Urothelium cell line (cell line): ENCODE measurements at places on chromosomes 11 and 22.

DNA sequence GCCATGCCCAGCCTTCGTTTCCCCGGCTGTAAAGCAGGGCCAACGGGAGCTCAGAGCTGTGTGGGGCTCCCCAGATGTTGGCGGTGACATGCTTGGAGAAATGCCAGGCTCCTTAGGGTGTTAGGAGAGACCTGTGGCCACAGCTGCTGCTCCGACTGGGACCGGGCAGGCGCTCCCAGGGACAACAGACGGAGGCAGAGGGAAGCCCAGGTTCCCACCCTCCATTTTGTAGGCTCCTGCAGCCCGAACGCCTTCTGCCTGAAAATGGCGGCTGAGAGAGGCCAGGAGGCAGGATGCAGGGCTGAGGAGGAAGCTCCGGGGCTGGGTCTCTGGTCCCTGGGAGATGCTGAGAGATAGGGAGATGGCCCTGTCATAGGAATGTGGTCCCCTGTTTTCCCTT, 10.0 kb downstream of the CD6 start:
- DNase-seq: no peak

DNA sequence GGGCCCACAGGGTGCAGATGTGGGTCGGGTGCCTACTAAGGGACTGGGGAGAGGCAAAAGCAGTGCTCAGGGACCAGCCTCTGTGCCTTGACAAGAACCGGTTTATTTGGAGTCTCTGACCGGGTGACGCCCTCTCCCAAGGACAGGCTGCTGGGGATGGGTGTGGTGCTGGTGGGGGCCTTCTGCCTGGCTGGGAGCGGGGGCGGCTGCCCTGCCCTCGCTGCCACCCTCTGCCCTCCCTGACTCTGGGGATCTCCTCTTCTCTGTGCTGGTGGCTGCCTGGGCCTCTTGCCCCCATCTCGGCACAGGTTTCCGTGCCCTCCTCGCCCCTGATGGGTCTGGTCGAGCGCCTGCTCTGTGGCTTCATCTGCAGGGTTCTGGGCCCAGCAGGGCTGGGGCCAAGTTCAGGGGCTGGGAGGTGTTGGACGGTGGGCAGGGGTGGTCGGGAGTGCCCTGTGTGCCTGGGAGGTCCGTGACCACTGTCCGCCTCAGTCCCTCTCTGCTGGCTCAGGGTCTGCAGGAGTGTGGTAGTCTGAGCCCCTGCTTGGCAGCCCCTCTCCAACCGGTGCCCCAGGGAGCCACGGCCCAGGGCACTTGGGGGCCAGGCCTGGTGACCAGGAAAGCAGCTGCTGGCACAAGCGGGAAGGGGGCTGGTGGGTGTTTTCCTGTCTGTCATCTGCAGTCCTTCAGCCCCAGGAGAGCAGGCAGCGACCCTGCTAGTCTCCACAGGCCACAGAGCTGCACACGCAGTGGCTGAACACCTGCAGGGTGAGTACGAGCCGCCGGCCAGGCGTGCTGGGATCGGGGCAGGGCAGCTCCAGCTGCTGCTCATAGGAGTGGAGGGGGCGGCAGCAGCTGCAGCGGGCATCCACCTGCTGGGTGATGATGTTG, 23.5 kb downstream of the MUC6 start:
- no peak for DNase-seq

DNA sequence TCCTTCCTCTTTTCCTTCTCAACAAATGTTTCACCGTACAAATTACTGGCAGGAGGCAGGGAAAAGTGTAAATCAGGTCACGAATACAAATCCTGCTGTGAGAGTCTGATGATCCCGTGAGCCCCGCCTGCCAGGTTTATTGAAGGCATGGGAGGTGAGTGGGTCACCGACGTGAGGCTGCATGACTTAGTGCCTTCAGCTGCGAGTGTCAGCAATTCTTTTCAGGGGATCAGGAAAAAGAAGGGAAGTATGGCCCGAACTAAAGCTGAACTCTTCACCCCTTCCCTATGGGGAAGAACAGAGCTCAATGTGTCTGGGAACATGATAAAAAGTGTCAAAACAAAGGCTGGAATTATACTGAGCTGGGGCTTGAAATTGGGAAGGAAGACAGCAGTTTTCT, 166.2 kb downstream of the OPCML start:
- DNase-seq: no peak

DNA sequence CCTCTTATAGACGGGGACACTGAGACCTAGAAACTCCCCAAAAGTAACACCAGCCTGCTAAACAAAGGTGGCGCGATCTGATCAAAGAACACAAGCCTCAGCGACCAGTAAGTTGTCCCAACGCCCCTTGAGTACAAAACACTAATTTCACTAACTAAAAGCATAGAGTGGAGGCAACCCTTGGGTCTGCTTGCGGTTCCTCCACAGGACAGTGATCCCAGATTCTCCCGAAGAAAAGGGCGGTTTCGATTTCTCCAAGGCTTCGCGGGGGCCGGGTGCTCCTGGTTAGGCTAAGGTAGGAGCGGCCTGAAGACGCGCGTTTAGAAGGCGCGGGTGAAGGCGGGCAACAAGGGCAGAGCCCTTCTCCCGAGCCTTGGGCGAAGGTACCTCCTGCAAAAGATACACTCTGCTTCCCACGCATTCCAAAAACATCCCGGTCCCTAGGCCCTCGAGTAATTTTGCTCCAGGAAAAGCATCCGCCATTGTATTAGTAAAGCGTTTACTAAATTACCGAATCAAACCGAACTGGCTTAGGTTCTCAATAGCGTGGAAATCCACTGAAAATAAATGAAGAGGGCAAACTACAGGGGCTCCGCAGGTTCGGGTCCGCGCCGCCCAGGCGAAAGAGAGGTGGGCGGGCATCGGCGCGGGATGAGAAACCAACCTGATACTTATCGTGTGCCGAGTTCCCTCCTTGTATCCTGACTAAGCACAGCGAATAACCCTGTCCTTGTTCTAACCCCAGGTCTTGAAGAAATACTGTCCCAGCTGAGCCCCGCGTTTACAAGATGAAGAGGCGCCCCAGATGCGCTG, 2.0 kb downstream of the WT1 start:
- no peak for DNase-seq

DNA sequence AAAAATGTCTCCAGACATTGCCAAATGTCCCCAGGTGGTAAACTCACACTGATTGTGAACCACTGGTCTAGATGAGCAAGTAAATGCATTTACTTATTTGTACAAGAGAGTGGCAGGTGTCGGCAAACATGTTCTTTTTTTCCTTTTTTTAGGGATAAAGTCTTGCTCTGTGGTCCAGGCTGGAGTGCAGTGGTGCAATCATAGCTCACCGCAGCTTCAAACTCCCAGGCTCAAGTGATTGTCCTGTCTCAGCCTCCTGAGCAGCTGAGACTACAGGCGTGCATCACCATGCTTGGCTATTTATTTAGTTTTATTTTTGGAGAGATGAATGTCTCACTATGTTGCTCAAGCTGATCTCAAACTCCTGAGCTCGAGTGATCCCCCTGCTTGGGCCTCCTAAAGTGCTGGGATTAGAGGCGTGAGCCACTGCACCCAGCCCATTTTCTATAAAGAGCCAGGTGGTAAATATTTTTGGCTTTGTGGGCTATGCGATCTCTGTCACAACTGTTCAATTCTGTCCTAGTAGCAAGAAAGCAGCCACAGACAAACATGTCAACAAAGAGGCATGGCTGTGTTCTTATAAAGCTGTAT, 1.4 kb downstream of the VPREB1 start:
- no peak for DNase-seq

DNA sequence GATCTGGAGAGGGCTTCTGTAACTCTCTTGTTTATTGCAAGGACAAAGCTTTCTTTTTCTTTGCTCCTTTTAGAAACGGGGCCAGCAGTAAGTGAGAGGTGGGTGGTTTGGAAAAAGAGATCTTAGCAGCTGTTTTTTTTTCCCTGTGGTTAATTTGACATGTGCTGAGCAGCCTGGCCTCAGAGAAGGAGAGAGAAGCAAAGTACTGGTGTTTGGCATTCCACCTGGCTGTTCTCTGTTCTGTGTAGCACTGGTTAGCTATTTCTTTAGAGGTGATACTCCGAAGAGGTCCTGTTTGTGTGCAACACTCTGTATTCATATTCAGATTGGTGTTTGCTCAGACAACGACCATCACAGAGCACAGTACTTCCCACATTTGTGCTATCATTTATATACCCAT, 80.8 kb upstream of the SORL1-AS1 start:
- no peak for DNase-seq

GRCh38 chr22:49934891-49935557, 16.6 kb downstream of the CRELD2 start:
- DNase-seq: peak; percentile 78

DNA sequence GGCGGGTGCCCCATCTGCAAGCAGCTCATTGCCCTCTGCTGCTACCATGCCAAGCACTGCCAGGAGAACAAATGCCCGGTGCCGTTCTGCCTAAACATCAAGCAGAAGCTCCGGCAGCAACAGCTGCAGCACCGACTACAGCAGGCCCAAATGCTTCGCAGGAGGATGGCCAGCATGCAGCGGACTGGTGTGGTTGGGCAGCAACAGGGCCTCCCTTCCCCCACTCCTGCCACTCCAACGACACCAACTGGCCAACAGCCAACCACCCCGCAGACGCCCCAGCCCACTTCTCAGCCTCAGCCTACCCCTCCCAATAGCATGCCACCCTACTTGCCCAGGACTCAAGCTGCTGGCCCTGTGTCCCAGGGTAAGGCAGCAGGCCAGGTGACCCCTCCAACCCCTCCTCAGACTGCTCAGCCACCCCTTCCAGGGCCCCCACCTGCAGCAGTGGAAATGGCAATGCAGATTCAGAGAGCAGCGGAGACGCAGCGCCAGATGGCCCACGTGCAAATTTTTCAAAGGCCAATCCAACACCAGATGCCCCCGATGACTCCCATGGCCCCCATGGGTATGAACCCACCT, 28.0 kb upstream of the L3MBTL2 start:
- no peak for DNase-seq

- no peak for DNase-seq
These were observed 5.5 kb downstream of the PHRF1 start for GRCh38 chr11:581752-582151.

DNA sequence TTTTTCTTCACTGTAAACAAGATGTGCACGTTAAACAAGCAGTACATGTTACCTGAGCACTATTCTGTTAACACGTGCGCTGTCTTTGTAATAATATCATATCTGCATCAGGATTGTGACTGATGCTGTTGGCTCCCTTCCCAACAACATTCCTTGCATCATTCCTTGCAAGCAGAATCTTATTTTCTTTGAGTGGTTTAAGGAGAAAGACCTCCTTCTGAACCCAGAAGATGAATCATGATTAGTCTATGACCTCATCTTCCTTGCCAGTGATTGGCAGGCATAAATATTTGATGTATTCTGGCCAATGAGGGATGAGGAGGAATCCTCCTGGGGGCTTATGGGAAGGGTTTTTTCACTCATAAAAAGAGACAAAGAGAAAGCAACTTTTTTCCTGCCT, 46.2 kb downstream of the C11orf71 start:
- peak; percentile 84 for DNase-seq

DNA sequence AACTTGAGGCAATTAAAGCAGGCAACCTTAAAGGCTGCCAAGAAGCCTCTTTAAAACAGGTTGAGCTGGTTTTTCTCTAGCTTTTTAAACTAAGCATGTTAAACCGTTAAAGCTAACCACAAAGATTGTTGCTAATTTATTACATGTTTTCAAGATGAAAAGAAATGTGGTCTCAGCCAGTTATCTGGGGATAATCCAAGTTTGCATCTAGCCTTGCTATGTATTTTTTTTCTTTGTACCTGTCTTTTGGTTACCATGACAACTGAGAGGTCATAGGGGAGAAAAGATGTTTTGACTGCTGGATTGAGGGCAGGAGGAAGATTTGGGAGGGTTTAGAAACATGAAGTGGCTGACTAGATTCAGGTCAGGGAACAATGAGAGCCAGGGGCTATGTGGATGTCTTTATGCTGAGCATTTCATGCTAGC, 19.2 kb upstream of the PGM2L1 start:
- peak; percentile 17 for DNase-seq

GRCh38 chr22:39685336-39686177, 115.0 kb downstream of the CACNA1I start:
- DNase-seq: no peak

DNA sequence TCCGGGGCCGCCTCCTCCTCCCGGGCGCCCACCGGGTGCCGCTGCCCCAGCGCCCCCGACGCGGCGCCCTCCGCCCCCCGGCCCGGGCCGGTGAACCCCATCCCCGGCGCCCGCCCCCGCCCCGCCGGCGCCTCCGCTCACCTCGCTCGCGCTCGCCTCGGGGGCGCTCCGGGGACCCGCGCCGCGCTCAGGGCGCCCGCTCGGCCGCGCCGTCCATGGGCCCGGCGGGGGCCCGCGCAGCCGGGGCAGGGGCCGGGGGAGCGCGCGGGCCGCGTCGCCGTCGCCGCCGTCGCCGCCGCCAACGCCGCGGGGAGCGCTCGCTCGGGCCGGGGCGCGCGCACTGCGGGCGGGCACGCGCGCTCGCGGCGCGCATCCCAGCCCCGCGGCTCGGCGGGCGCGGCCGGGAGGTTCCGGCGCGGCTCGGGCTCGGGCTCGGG, 293 bp downstream of the DUSP8 start:
- DNase-seq: no peak

GRCh38 chr11:110243791-110244190, 52.6 kb downstream of the RDX start:
- no peak for DNase-seq

GRCh38 chr11:7964261-7964660, 986 bp downstream of the NLRP10 start:
- DNase-seq: no peak

- DNase-seq: no peak
These were observed 90.2 kb upstream of the ISX start for GRCh38 chr22:34975721-34976120.

DNA sequence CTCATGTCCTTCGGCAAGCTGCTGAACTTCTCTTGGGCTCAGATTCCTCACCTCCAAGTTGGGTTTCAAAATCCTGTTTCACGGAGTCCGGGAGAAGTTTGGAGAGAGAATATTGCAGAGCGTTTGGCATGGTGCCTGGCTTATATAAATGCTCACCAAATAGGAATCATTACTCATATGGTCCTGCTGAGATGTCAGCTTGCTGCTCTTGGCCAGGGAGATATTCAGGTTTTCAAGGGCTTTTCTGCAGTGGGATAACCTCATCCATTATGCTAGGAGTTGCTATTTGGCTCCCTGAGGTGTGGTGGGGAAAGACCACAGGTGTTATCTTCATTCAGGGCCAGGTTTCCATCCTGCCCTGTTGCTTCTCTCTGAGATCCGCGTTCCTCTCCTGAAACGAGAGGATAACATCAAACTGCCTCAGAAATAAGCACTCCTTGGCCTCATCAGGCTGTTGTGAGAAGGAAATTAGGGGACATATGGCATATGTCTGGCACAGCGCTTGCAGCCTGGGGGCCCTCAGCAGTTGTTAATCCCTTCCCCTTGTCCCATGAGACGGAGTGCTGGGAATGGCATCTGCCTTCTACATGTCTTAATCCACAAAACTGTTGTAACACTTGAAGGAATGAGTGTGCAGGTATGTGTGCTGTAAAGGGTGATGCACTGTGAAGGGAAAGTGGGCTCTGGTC, 29.9 kb upstream of the ACER3 start:
- no peak for DNase-seq

DNA sequence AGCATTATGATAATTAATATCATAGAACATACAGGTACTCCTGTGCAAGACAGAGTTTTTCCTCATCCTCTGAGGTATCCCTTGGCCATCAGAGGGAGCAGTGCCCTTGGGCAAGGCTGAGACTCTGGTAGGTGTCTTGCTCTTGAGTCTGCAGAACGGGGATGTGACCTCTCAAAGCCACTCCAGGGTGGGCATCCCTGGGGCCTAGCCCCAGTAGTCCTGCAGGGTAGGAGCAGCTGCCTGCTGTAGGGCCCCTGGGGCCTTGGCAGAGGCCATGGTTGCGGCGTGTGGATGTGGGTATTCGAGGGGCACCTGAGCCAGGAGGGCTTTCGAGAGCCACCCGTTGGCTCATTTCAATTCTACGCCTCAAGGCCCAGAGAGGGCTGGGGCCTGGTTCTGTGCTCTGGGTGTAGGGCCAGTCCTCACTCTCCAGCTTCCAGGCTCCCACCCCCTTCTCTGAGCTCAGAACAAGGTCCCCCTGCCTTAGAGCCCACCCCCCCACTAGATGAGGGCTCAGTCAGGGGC, 7.7 kb upstream of the OMP start:
- no peak for DNase-seq
